Stomach (tissue), 19 donors: ENCODE measurements at places on chromosomes 1 and 21.

DNA sequence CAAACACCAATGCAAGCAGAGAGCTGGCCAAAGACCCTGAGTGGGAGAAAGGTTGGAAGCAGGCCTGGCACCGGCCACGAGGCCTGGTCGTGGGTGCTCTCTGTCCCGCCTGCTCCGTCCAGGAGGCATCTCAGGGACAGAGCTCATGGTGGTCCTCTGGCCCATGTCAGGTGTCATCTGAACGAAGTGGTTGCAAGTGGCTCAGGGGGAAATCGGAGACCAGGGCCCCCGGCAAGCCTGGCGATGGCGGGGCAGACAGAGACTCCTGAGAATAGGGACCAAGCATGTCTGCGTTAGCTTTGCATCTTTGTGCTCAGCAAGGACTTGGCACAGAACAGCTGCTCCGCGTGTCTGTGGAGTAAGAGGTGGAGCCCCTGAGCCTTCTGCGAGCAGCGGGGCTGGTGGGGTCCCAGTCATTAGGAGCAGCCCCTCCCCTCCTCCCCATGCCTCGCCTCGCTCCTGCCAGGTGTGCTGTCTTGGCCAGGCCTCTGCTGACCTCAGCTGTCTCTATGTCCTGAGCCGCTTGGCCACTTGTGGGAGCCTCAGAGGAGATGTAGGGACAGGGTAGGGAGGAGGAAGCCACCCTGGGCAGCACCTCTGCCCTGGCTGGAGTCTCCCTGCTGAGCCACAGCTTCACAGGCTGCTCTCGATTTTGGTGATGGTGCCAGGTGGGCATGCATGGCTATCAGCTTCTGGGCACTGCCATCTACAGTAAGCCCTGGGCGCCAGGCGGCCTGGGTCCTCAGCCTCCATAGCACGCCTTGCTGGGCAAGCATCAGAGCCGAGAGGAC, 362.9 kb upstream of the VAMP3 start:
- peak; percentile 19 for DNase-seq

DNA sequence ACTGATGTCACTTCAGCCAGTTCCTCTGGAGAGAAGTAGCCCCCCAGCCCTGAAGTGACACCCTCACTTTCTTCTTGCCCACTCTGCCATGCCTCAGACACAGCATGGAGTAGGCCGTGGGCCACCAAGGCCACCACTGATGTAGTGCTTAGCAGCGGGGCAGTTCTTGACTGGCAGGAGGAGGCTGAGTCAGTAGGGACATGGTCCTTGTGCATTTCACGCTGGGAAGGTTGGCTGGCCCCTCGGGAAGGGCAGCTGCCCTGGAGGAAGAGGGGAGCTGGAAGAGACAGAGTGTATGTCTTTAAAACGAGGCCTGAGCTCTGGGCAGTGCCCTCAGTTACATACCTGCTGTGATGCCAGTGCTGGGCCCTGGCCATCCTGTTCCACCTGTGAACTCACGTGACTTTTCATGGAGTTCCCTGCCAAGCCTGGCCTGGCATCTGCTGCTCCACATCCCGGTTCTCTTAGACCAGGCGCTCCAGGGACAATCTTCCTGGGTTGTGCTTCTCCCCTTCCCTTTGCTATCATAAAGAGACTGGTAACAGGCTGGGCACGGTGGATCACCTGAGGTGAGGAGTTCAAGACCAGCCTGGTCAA, 158.6 kb upstream of the TMEM51 start:
- no peak for DNase-seq

GRCh38 chr1:220927442-220927841, 48.2 kb downstream of the HLX start:
- no peak for DNase-seq

GRCh38 chr1:78673120-78673519, 23.5 kb downstream of the IFI44 start:
- no peak for DNase-seq

DNA sequence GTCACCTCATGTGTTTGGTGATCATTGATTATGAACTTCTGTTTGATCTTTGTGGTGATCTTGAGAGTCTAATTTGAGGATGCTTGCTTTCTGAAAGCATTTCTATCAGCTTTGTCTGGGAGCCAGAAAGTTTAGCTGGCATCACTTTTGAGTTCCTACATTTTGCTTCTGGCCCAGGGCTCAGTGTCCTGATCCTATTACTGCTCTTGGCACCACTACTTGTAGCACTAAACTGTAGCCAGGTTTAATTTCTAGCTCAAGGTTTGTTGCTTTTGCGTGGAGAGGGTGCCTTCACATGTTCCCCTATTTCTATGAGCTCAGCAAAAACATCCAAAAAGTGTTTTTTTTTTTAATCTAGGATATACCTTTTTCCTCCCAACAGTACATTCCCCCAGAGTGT, 9.3 kb downstream of the TTC3 start:
- DNase-seq = no peak

DNA sequence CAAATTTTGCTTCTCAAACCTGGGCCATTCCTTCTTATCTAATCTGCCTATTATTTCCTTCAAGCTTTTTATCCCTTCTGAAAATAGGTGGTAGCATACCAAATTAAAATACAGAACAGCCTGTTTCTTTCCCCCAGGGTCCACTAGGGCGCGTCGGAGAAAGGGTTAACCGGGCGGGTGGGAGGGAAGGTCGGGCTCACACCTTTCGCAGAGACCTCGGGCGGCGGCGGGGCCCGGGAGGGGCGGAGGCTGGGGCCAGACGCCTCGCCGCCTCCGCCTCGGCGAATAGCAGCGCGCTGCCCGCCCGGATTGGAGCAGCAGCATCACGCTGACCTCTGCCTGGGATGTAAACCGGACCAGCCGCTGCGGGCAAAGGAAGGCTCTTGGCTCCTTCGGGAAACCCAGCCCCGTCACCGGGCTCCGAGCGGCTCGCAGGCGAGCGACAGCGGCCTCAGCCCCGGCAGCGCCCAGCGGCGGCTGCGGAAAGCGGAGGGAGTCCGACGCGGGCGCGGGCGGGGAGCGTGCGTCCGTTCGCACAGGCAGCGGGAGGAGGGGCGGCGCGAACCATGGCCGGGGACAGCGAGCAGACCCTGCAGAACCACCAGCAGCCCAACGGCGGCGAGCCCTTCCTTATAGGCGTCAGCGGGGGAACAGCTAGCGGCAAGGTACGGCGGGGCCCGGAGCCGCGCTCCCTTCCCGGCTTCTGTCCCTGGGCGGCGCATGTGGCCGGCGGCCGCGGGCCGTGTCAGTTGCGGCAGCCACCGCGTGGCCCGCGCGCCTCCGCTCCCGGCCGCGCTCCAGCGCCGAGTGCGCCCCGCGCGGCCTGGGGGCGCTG, at the start of gene UCK2:
UCK2 (plus strand) TSS at position 347 of the 835 bp plus-strand sequence; CDS start at position 567, 220 bp downstream.
- DNase-seq = peak; percentile 93

DNA sequence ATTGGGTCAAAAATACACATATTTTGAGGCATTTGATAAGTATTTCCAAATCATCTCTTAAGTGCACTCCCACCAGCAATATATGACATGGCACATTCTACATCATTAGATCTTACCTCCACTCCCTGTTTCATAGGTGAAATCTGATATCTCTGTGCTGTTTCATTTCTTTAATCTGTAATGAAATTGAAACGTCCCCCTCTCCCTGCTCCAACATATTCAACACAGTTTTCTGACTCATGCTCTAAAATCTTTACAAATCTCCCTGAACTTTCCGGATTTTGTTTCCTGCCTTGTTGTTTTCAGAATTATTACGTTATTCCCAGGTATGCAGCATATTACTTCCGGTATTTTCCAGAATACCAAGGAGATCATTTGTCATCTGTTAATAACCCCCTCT, 66.1 kb upstream of the AKT3 start:
- no peak for DNase-seq

DNA sequence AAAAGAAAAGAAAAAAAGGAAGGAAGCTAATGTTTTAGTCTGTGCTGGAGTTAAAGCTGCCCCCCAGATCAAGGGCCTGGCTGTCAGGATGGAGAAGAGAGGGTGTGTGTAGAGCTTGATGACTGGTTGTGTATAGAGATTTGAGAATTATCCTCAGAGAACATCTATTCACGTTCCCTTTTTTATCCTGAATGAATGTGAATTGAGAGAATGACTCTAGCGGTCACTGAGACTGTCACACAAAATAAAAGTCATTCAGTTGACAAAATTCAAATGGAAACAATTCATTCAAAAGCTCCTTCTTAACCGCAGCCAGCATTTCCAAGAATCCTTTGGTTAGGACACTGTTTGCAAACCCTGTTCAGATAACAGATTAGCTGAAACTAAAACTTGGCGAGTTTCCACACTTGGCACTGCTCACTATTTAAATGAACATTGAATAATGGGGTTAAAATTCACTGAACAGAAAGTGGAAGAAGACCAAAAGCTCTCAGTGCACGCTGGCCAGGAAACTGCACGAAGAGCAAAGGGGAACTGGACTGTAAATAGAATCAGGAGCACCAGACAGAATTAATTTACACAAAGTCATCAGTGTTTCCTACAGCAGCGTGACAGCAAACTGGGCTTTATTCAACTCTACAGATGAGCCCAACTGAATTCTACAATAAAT, 13.6 kb upstream of the FAM89A start:
- peak; percentile 92 for DNase-seq

GRCh38 chr1:41995441-41996130, 76.9 kb upstream of the HIVEP3 start:
- DNase-seq = no peak

DNA sequence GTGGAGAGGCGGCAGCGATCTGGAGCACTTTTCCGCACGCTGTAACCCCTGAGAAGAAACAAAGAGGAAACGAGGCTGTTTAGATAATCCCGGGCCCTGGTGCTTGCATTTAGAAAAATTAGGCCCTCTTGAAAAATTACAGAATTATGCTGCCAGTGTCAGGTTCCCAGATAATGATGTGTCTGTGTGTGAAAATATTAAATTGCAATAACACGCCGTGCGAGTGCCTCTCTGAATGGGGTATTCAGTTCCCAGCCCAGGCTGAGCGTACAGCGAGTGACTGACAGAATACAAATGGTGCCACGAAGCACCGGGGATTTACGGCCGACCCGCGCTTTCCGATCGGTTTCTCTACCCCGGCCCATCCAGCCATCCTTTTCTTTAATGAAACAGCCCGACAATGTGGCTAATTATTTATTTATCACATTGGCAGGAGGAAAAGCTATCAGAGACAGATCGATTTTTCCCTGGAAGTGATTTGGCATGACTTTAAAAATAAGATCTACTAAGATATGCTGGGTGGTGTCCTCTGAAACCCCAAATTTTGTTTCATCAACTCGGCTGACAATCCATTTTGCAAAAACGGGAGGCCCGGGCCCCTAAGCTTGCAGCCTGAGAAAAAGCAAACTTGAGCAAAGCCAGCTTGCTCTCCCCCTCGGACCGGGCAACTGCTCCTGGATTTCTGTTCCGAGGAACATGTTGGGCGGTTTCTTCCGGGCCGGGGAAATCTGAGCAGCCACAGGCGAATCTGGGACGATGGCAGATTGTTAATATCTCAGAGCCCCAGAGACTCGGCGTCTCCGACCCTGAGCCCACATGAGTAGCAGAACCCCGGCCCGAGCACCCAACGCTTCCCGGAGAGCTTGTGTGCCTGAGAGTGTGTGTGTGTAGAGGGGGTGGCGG, 11.3 kb downstream of the PRDM16 start:
- DNase-seq = no peak

DNA sequence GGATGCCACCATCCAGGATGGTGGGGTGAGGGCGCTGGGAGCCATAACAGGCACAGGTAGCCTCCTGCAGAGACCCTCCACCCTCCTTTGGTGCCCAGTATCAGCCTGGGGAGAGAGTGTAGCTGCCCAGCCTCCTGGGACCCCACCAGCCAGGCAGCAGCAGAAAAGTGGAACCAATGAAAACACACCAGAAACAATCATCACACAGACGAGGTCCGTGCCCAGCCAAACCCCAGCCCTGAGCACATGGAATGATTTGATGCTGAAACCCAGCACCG, 285.1 kb downstream of the PTPRU start:
- DNase-seq = peak; percentile 14

- DNase-seq = no peak
Measured at GRCh38 chr1:226599636-226600238, 51.2 kb downstream of the STUM start.

- no peak for DNase-seq
Measured at GRCh38 chr1:40690771-40691537, 550 bp upstream of the NFYC start.

GRCh38 chr1:109509176-109510134, at the start of gene AMIGO1:
Gene AMIGO1 (minus strand): TSS chr1:109509727. CDS start chr1:109508912, 815 bp downstream.
- peak; percentile 62 for DNase-seq

DNA sequence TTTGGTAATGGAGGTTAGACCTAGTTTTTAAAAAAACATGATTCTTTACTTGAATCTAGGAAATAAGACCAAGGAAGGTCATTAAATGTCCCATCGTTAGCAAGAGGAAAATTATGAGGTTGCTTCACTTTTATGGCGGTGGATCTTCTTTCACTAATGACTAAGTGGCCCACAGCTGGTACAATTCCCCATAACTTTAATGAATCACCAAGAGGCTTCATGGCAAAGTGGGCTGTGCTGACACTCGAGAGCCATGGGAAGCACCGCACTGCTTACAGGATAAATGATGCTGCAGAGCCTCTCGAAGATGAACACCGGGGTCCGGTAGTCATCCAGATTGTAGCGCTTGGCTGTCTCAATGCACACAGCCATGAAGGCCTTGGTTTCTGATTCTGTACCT, 108.8 kb downstream of the UBR4 start:
- DNase-seq = no peak

- no peak for DNase-seq
Measured at GRCh38 chr1:192126030-192126619, 32.1 kb upstream of the RGS18 start.

DNA sequence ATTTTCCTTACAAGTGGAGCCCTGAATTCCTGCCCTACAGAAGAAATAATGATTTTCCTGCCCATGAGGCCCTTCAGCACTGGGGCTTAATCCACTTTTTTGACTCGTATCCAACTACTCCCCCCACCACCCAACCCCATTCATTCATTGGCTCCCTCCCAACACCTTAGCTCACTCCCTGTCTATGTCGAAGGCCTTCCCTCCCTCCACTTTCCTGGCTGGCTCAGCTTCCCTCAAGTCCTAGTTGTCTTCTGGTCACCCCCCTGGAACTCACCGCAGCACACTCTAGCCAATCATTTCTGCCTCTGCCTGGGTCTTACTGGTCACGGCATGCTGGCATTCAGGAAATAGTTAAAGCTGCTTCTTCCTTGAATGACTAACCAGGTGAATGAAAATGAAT, 118.9 kb downstream of the PGBD5 start:
- DNase-seq = peak; percentile 43

- peak; percentile 74 for DNase-seq
Measured at GRCh38 chr1:9244501-9245229, 10.1 kb downstream of the H6PD start.

DNA sequence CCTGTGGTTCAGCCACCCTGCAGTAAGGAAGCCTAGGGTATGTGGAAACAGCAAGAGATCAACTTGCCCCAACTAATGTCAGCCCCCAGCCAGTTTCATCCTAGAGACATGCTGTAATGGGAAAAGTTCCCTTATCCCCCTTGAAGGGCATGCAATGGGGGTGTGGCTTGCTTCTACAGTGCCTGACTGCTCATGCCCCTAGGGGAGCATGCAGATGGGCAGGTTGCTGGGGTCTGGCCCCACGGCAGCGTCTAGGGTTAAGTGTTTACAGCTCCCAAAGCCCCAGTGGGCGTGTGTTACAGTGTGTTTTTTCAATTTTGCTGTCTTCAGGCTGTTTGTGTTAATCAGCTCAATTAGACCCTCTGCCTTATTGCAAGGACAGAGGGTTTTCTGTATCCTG, 1105.9 kb downstream of the AMY1C start:
- no peak for DNase-seq

GRCh38 chr1:228530086-228530758, 43.0 kb downstream of the RNF187 start:
- DNase-seq = no peak
